ENCODE measurements at places on chromosomes 3 and 15.

DNA sequence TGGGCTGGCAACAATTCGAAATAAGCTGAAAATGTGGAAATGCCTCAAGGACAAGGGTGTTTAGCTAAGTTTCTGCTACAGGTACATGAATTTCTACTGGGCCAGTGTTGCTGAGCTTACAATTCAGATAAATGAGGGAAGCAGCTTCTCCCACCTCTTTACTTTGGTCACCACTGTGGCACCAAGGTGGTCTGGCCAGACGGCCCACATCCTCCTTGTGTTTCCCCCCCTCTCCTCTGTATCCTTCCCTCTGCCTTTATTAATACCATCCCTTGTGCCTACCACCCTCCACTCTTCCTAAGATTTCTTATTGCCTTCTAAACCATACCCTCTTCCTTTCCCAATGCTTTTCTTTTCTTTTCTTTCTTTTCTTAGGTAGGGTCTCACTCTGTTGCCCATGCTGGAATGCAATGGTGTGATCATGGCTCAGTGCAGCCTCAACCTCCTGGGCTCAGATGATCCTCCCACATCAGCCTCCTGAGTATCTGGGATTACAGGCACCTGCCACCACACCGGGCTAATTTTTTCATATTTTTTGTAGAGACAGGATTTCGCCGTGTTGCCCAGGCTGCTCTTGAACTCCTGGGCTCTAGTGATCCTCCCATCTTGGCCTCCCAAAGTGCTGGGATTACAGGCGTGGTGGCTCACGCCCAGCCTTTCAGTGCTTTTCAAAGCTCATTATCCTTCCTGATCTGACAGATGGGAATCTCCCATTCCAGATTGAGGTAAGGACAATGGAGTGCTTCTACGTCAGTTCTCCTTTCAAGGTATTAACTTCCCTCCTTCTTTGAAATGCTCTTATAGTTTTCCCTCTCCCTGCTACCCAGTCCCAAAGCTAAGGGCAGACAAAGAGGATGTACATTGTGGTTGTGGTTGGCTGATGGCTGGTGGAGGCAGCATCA is 14.8 kb downstream of the ANXA2 start:
- DNase-seq = no peak

GRCh38 chr3:192801985-192802384 is 74.6 kb upstream of the FGF12 start:
- DNase-seq = no peak

GRCh38 chr3:17075358-17075757 is 190.6 kb downstream of the PLCL2 start:
- DNase-seq = no peak

DNA sequence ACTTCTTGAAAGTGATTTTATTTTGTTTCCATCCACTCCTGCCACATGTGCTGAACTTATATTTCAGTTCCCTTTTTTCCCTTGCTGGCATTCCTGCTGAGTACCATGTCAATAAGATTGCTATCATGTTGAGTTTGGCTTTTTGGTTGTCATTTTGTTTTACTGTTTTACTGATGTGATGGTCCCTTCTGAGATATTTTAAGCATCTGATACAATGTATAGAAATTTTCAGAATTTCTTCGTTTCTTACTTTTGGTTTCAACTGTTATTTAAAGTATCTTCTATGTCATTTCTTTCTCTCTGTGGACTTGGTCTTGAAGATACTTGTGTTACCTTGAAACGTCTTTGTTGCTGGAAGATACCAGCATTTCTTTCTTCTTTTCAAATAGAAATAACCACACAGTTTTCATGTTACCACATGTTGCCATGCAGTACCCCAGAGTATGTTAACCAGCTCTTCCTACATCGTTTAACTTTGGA is 14.1 kb downstream of the SIDT1 start:
- no peak for DNase-seq

GRCh38 chr15:52714968-52715367 is 35.8 kb upstream of the ATOSA start:
- DNase-seq = no peak

DNA sequence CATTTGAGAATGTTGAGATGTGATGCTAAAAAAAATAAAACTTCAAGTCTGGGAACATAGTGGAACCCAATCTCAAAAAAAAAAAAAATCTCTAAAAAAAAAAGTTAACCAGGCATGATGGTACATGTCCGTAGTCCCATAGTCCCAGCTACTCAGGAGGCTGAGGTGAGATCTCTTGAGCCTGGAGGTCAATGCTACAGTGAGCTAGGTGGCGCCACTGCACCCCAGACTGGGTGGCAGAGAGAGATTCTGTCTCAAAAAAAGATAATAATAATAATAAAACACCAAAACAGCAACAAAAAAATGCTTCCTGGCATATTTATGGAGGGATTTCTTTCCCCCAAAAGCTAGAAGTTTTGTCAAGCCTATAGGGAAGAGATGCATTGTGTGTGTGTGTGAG is 361.6 kb downstream of the ROBO1 start:
- DNase-seq = no peak

DNA sequence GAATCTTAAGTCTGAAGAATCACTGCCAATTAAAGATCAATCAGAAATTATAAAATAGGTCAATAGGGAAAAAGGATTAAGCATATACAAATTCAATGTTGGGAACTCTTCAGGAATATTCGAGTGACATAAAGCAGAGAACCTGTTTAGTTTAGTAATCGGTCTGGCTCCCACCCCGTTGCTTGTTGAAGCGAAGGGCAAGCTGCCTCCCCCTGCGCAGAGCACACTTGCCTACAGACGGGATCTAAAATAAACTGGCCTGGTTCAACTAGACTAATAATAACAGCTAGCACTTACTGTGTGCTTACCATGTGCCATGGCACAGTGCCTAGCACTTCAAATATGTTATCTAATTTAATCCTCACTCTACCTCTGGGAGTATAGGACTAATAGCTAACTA is 8.6 kb downstream of the SEMA6D start:
- DNase-seq = peak; percentile 83

DNA sequence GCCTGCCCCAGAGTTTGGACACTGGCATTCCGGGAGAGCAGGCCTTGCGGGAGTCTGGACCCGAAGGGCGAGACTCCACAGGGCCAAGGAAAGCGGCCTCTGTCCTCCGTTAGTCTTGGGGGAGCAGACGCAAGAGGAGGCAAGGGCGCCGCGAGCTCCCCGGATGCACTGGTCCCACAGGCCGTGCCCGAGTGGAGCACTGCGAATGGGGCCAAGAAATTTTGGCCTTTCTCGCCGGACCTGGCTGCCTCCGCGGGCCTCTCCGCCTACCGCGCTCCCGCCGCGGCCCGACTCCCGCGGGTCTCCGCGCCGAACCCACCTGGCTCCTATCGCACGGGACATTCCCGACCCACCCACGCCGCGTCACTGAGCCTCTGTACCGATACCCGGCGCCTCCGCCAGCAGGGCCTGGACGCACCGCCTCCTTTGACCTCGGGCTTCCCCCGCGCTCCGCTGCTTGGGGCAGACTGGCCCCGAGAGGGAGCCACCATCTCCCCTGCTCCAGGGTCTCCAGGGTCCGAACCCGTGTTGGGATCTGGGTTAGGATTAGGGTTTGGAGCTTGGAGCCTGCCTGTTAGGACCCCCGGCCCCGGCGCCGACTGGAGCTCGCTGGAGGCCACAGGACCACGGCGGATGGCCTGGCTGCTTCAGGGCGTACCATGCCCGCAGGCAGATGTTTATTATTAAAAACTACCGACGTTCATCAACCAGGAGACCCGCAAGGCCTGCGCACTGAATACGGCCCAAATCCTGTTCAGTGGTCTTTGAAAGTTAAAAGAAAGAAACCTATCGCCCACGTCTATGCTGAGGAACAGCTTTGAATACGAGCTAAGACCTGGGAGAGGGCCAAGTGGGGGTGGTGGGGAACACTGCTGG is 11.7 kb downstream of the SHOX2 start:
- DNase-seq = no peak

DNA sequence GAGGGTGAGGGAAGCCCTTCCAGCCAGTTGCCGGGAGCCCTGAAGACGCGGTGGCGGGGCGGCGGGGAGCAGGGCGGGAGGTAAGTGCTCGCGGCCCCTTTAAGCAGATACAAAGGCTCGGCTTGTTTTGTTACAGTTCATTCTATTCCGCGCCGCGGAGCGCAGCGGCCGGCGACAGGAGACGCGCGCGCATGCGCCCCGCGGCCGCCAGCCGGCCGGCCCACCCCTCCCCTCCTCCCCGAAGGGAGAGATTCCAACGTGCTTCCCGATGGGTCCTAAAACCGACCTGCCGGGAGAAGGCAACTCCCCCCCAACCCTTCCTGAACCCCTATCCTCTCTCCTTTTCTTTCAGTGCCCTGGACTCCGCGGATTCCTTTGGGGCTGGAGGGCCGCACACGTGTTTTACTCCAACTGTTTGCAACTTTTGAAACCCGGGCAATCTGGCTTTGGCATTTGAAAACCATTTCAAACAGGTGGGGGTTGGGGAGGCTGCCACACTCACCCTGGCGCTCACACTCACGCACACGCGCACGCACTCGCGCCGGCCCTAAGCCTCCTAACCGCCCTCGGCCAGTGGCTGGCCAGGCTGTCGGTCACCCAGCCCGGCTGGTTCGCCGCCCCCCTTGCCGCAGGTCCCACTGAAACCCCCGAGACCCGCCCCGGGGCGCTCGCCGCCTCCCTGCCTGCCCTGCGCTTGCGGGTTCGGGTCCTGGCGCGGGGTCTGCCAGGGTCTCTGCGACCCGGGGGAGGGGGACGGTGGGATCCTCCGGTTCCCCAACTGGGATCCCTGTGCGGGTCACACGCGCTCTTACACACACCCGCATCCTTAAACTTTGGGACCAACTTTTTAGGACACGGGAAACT is at the start of gene MAGI1:
Gene MAGI1, minus strand, starts transcription at position 193 of the 864 bp plus-strand sequence. CDS start 610 bp downstream, outside the sequence.
- peak; percentile 94 for DNase-seq

GRCh38 chr3:185176750-185177359 is 24.0 kb upstream of the C3orf70 start:
- peak; percentile 41 for DNase-seq

DNA sequence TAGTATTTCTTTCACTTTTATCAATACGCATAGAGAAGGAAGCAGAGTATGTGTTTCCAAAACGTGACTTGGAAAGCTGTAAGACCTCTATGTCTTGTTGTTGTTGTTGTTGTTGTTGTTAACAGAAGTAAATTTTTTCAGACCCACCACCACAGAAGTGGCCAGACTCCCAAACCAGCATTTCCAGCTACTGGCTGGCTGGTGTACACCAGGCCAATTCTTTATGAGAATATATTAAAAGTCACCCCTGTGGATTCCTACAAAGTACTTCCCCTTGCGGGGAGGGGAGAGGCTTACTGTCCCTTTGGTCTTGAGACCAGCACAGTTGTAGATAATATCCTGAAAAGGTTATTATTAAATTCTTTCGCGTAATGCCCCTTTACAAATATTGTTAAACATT is 1.6 kb upstream of the FOXP1 start:
- DNase-seq = no peak

DNA sequence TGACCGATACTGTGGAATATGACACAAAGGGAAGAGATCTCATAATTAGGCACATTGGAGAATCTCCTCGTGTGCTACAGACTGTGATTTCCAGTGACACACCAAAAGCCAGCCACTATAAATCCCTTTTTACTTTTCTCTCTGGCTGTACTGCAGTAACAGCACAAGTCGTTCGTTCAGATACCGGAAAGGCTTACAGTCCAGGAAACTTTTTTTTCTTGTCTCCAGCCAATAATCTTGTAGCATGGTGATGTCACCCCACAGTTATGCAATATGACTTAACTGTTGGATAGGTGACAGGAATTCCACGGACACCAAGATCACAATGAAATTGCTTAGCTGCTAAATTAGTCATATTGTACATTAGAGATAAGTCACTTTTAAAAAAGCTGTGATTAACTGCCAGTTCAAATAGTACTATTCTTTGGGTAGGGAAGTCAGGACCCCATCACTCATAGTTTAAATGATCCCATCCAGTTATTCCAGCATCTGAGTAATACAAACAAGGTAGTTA is 36.3 kb upstream of the TSC22D2 start:
- peak; percentile 99 for DNase-seq

GRCh38 chr3:155323063-155323666 is 29.7 kb upstream of the STRIT1 start:
- DNase-seq = peak; percentile 42

- DNase-seq = peak; percentile 8
These were observed 16.5 kb downstream of the SPICE1 start for GRCh38 chr3:113498221-113499005.

DNA sequence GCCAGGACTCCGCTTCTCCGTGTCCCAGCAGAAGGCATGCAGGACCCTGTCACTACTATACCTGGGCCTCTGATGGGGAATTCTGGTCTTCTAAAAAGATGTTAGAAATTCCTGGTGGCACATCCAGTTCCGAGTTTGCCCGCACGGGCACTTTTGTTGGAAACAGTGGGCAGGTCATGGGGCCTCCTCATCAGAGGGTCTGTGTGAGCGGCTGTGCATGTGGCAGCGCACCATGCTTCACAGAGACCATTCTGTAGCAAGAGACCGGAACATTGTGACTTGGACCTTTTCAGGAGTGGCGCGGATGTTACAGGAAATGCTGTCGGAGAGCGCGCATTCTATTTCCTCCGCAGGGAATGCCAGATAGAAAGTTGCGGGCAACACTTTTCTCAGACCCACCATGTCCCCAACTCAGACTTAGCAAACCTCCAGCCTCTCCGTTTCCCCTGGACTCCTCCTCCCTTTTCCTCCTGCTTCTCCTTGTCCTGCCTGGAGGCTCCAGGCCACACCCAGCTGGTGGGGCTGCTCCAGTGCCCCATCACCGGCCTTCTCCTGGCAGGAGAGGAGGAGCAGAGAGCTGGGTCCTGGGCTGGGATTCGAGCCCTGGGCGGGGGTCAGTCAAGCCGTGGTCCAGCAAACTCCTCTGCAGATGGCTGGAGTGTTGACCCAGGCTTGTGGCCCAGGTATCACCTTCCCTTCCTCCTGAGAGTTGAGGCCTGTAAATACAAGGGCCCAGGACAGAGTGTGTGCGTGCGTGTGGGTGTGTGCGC is 46.6 kb downstream of the KLF13 start:
- no peak for DNase-seq

DNA sequence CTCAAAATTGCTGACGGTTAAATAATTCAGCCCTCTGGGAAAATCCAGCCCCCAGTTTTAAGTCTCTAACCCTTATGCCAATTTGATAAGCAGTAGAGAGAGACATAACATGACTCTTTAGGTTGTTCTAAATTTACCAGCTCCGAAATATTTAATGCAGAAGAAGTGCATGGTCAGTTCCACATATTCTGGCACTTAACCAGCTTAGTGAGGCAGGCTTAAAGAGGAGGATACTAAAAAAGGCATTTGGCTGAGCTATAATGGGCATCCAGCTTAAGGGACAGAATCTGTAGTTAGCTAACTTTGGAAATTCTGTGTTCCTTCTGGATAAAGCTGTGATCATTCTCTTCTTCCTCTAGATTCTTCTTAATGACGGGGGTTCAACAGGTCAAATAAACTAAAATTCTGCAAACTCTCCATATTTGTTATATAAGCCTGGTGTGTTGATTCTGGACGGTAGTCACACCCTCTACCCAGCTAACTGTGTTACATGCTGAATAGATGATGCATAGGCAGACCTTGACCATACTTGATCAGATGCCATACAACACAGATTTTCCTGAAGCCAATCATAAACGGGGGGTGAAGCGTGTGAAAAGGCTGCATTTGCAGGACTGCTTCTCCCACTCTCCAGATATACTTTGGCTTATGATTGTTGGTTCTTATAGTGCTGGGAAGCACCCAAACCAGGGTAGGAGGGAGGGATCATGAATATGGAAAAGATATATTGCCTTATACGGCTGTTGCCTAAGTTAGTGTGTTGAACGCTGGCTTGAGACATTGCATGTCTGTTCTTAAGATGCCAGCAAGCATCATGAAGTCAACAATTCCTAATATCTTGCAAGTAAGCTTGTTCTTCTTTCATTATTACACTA is 118.4 kb downstream of the FGF12 start:
- DNase-seq = no peak
